ENCODE measurements at places on chromosomes 2 and 18. TPM values are rescaled to one million over a fixed set of nuclear protein-coding genes. Genes with fewer than 3 reads are reported as not detected.

DNA sequence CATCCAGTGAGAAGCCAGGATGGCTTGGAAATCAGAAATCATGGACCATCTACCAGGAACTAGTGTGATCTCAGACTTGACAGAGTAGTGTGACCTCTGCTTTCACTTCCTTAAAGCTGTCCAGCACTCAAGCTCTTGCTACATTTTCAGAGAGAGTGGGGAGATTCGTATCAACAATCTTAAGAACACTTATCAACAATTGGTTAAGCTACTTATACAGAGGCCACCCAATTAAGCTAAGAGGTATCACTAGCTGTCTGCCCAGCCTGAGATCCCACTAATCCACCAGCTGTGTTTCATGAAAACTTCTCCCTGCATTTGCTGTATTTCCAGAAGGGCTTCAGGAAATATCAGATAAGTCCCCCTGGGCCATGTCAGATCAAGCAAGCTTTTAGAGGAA is 4.2 kb downstream of the RPRM start:
- DNase-seq: no peak

DNA sequence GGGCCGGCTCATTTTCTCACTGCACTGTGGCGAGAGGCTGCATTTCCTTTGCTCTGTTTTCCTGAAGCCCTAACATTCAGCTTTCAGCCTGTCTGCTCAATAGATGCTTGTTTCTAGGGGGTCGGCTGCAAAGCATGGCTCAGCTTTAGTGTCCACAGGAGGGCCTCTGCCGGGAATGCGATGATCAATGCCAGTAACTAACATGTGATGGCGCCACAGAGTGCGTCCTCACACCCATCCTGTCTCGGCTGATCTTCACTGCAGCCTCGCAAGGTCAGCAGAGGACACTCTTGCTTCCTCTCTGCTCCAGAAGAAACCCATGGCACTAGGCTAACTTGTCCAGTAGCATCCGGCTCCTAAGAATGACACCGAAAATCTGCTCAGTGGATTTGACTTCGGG is 156.4 kb upstream of the PXDN start:
- DNase-seq: peak; percentile 75

DNA sequence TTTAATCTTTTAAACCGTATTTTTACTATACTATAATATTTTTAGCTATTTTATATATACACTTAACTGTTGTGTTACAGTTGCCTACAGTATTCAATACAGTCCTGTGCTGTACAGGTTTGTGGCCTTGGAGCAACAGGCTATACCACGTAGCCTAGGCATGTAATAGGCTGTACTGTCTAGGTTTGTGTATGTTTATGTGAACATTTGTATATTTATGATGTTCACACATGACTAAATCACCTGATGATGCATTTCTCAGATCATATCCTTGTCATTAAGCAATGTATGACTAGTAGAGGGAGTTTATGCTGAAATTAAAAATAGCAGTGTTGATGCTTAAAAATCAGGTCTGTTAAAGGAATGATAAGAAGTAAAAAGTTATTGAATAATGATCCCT is 92.3 kb upstream of the RANBP2 start:
- no peak for DNase-seq

KLHL29 gene
- total RNA-seq: 1.6 TPM

DNA sequence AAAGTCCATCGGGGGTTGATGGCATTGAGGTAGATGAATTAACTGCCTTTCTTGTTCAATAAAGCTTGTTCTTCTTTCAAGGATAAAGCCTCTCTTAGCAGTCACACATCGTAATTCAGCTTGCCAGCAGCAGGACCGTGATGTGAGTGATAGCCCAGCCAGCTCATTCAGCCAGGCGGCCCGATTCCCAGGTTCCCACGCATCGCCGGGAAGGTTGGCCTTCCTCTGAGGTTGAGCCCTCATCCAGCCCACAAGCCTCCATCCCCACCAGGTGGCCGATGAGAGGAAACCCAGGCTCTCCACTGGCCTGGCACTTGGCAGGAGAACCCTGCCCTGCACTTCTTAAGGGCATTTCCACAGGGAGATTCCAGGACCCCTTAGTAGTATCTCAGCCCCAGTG is 4.7 kb downstream of the AGAP1 start:
- peak; percentile 42 for DNase-seq

MOCOS gene
- 1.1 TPM for total RNA-seq

DNA sequence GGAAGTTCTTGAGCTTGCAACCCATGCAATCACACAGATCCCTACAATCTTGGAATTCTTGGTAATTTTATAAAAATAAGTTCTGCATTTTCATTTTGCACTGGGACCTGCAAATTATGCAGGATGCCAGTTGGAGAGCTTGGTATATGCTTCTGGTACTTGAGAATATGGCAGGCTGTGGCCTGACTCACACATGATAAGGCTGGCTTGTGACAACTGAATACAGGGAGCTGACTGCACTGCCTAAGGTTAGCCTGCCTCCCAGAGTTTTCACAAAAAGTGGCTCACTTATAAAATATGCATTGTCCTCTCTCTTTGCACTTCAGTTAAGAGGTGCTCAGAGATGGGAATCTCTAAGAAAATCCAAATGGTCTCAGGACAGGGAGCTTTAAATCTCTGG is 265.5 kb upstream of the KCNJ3 start:
- no peak for DNase-seq

DNA sequence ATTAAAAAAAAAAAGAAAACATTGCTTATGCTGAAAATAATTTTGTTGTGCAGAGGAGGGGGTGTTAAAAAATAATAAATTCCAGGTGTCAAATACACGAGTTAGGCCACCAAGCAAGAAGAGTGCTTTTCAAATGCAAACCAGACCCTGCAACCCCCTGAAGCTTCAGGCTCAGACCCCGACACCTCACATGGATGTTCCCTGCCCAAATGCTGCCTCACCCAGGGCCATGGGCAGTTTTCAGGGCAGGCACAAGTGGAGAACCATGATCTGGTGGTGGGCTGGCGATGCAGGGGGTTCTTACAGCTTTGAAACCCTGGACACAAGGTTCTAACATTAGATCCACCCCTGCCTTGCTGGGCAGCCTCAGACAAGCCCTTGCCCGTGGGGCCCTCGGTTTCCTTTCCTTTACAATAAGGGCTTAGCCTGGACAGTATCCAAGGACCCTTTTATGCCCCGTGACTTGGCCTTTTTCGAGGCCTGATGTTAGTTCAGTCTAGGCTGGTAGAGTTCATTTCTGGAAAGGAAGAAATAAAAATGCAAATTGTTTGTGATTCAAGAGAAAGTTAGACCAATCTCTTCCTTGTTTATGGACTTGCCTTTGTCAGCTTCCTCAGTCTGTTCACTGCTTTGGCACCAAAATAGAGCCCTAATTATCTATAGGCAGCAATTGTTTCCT is 168.7 kb downstream of the DDX1 start:
- DNase-seq: no peak

GRCh38 chr2:160207804-160208654 is 8.0 kb upstream of the ITGB6 start:
- DNase-seq: peak; percentile 21

SERPINB8 gene
- 0.34 TPM for total RNA-seq

DNA sequence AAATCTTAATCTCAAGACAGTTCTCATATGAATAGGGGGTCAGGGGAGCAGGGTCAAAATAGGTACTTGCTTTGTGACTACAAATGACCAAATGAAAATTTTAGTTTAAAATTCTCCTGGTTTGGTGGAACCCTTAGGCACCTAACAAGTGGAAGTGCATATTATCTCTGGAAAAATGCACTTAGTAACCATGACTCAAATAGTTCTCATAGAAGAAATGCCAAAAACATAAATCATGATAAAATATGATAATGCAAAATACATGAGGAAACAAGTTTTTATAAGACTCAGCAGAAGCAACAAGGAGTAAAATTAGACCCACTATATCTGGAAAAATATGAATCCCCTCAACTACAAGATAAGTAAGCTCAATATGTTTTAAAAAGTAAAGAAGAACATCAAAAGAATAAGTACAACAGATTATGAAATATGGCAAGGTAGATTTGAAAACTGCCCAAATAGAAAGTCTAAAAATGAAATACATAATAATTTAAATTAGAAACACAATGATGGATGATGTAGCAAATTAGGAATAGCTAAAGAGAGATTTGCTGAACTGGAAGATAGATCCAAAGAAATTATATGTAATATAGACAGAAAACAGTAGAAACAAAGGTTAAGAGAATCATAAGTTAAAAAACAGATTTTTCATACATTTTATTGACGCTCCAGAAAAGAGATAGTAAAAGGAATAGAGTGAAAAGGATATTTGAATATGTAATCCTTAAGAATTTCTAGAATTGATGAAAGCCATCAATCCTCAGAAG is 308.3 kb downstream of the SETBP1 start:
- no peak for DNase-seq

PTMA gene
- 2,102 TPM for total RNA-seq

RAB17 gene
- not detected for total RNA-seq

- peak; percentile 93 for DNase-seq
Observed at GRCh38 chr2:72955228-72956049, 38.1 kb downstream of the EMX1 start.

DNA sequence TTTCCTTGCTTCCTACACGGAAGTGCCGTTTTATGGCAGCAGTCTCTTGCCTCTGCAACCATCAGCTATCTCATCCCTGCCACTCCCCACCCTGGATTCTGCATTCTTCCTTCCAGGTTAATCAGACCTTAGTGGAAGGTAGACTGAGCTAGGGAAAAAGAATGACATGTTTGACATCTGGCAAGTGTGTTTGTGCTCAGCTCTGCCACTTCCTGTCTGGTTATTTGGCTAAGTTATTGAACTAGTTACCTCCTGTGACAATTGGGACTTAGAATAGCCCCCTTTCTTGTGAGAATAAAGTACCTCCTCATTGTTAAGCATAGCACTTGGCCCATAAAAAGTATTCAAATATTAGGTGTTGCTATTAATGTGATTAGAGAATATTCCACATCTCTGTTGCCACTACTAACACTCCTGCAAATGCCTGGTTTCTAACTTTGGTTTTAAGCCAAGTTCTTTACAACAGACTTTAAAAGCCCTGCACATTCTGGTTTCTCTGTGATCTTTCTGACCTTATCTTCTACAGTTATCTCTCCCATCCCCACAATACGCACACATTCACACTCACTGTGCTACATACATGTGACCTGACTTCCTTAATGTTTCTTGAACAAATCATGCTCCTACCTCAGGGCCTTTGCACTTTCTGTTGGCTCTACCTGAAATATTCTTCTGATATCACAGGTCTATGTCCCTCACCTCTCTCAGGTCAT is 10.8 kb upstream of the MAPRE2 start:
- no peak for DNase-seq

DNA sequence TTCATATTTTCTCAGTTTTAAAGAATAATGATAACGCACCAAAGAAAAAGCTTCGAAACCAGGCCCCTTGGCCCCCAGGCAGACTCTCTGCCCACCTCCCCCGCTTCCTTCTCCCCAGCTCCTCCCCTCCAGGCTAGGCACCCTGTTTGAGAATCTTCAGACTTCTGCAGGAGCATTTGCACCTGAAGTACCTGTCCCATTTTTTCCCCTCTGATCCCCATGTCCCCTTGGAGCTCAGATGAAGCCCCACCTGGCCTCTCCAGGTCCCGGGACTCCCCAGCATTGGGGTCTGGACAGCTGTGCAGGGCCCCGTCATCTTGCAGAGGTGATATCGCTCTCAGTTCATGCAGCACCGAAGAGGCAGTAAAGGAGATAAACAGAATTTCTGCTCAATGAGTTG is 35.5 kb upstream of the KLHL29 start:
- DNase-seq: no peak

DNA sequence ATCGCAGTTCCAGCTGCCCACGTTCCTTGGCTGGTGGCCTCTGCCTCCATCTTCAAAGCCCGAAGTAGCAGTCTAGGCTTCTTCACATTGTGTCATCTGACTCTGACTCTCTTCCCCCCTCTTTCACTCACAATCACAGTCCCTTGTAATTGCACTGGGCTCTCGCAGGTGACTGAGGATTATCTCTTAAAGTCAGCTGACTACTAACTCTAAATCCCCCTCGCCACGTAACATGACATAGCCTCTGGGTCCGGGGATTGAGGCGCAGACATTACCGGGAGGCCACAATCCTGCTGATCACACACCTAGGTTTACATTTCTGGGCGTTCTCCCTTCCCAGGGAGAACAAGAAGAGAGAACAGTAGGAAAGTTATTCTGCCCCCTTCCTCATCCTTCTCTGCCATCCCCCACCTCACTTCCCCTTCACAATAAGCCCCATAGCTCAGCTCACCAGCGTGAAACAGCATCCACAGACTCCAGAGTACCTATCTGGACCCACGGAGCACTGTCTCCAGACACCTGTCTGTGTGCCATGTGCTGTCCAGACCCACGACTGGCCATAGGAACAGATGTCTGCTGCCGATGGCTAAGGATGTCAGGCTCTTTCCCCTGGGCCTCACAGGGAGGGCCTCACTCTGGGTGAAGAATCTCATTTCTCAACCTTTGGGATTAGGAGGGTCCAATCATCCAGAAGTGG is 64.3 kb upstream of the FZD7 start:
- DNase-seq: no peak

DNA sequence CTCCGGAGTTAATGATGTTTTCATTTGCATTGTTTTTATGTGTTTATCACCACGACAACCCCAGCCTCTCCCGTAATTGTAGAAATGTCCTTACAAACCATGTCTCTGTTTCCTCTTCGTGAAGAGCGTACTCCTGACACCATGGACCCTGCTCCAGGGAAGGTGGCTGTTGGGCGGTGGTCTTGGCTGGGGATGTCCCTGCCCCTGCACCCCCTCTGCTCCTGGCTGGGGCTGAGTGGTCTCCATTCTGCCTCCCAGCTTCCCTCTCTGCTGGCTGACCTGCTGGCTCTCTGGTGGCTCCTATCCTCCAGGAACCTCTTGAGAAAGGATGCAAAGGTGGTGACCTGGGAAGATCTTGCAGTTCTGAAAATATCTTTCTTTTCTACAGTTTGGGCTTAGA is 81.1 kb downstream of the ASB1 start:
- no peak for DNase-seq
